NCI-H2227 treated with DMSO at 0.1 percent for 48 hours (cell line): ENCODE measurements at places on chromosomes 4 and X.

DNA sequence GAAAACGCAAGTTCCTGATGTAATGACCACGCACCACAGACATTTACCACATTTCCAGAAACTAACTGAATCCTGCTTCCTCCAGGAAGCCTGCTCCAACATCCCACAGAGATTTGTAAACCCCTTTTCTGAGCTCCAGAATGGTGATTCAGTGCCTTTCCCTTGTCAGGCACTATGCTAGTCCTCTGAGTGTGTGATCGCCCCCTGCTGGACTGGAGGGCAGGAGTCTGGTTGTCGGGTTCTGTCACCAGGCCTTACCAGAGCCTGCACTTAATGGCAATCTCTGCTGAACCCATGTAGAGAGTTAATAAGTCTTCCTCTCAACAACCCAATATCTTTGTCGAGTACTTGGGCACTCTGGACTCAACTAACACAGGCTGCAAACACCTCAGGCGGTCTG lies 14.5 kb upstream of the KDM5C start:
- DNase-seq, result no peak

- no peak for DNase-seq
Measured at GRCh38 chrX:9577555-9577954, 112.7 kb downstream of the TBL1X start.

GRCh38 chr4:95087657-95088455 lies 330.1 kb downstream of the BMPR1B start:
- peak; percentile 1 for DNase-seq

GRCh38 chr4:15144967-15145295 lies 142.7 kb downstream of the CPEB2 start:
- no peak for DNase-seq
